Spleen (tissue), 13 donors: ENCODE measurements at places on chromosomes 2 and 18. TPM values are rescaled to one million over a fixed set of nuclear protein-coding genes. Genes with fewer than 3 reads are reported as not detected.

Gene GAL3ST2
- total RNA-seq = 0.25 TPM

DNA sequence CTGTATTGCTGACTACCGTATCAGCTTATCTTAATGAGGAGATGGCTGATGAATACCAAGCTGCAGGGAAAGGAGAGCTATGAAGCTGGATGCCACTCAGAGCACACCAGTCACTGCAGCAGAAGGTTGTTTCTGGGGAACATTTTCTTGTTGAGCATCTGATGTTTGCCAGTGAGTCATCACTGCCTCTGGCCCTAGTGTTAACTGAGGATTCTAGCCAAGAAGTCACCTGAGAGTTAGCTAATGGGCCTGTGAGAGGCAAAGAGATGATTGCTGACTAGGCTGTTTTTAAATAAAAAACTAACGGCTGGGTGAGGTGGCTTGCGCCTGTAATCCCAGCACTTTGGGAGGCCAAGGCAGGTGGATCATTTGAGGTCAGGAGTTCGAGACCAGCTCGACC lies 37.9 kb downstream of the CCDC150 start:
- DNase-seq = no peak
- H3K36me3 ChIP-seq = no peaks in the 10 kb centered on the region
- H3K4me3 ChIP-seq = no peak overlapping the region
- no peaks in the 10 kb centered on the region for H3K27me3 ChIP-seq
- no peak overlapping the region for H3K27ac ChIP-seq

Gene SRD5A2
- not detected for total RNA-seq

GRCh38 chr2:9837451-9837850 lies 5.8 kb upstream of the TAF1B start:
- H3K27ac ChIP-seq = no peak overlapping the region
- no peak for DNase-seq
- no peak overlapping the region for H3K4me3 ChIP-seq
- H3K4me1 ChIP-seq = no peaks in the 10 kb centered on the region

DNA sequence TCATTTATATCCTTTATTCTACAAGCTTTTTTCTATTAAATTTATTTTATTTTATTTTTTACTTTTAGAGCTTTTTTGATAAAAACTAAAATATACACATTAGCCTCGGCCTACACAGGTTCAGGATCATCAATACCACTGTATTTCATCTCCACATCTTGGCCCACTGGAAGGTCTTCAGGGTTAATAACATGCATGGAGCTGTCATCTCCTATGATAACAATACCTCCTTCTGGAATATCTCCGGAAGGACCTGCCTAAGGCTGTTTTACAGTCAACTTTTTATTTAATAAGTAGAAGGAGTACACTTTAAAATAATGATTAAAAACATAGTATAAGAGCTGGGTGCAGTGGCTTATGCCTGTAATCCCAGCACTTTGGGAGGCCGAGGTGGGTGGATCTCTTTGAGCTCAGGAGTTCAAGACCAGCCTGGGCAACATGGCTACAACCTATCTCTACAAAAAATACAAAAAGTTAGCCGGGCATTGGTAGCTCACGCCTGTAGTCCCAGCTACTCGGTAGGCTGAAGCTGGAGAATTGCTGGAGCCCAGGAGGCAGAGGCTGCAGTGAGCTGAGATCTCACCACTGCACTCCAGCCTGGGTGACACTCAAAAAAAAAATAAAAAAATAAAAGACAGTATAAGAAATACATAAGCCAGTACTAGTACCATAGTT lies 15.7 kb upstream of the DGUOK start:
- no peaks in the 10 kb centered on the region for H3K4me1 ChIP-seq
- H3K36me3 ChIP-seq = no peaks in the 10 kb centered on the region
- no peak overlapping the region for H3K27ac ChIP-seq

Gene CREG2
- not detected for total RNA-seq

DNA sequence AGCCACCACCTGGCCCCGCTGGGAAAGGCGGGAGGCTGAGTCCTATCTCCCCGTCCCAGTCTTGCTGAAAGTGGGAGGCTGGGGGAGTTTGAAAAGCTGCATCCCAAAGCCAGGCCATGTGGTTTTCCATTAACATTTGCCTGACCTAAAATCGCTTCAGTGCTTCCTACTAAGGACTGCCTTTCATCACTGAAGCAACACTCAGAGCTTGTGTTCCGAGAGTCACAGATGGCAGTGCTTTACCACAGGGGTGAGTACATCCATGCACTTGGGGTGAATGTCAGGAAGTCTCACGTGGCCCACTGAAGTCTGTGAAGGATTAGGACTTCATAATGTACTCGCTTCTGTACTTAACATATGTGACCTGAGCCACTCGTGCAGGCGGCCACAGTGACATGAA lies 43.3 kb downstream of the PXDN start:
- DNase-seq = no peak
- H3K27me3 ChIP-seq = no peaks in the 10 kb centered on the region

Gene DPP10
- not detected for total RNA-seq

Gene ASB18
- total RNA-seq = not detected

DNA sequence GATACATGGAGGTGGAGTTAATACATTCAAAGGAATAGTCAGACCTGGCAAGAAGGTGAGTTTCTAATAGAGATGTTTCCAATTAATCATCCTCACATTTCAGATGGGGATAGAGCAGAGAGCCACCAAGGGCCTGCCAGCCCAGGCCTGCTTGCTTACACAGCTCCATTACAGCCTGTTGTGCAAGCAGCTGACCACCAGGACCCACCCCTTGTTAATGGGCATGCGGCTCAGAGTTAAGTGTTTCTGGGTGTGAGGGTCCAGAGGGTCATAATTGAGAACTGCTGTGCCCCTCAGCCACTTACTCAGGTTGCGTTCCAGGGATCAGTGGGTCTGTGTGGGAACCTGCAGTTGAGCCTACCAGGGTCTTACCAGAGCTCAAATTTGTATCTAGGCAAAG lies 199.8 kb downstream of the AGPS start:
- H3K4me3 ChIP-seq = no peak overlapping the region
- no peaks in the 10 kb centered on the region for H3K27me3 ChIP-seq

Gene CCDC121
- total RNA-seq = 2.1 TPM

Gene PRSS56
- total RNA-seq = not detected

DNA sequence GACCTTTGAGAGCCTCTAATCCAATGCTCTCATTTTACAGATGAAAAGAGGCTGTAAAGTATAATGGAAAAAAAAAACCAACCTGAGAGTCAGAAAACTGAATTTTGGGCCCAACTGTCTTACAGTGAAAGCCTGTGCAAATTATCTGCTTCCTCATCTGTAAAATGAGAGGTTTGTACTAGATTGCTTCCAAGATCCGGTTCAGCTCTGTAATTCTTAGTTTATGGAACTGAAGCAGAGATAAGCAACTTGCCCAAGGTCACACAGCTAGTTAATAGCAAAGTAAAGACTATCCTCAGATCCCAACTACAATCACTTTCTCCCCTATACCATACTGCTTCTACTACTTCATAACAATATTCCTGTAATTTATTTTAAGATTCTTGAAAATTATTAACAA lies 6.3 kb downstream of the TLK1 start:
- H3K4me1 ChIP-seq = peaks cover 96% of the 10 kb centered on the region
- DNase-seq = no peak
- no peak overlapping the region for H3K27ac ChIP-seq
- H3K36me3 ChIP-seq = no peaks in the 10 kb centered on the region
